ENCODE measurements at places on chromosomes 7 and 10.

- no peak overlapping the region for H3K27ac ChIP-seq
- H3K36me3 ChIP-seq: no peaks in the 10 kb centered on the region
- peak; percentile 76 for DNase-seq
- H3K4me1 ChIP-seq: peaks cover 32% of the 10 kb centered on the region
- H3K4me3 ChIP-seq: peak overlapping the region; percentile 57
These were observed 4.5 kb downstream of the KAZALD1 start for GRCh38 chr10:101066146-101066895.

GRCh38 chr7:70523249-70523988, 608.5 kb upstream of the GALNT17 start:
- H3K4me1 ChIP-seq: peaks cover 5% of the 10 kb centered on the region
- no peak overlapping the region for H3K4me3 ChIP-seq
- H3K36me3 ChIP-seq: no peaks in the 10 kb centered on the region

GRCh38 chr7:128210590-128211570, 30.2 kb upstream of the LEP start:
- peaks cover 31% of the 10 kb centered on the region for H3K27me3 ChIP-seq
- H3K4me3 ChIP-seq: no peak overlapping the region
- H3K4me1 ChIP-seq: peaks cover 17% of the 10 kb centered on the region
- no peak overlapping the region for H3K27ac ChIP-seq
- H3K36me3 ChIP-seq: no peaks in the 10 kb centered on the region

GRCh38 chr7:131540491-131541162, 15.8 kb downstream of the PODXL start:
- DNase-seq: no peak
- no peaks in the 10 kb centered on the region for H3K27me3 ChIP-seq
- peaks cover 19% of the 10 kb centered on the region for H3K4me1 ChIP-seq
- H3K36me3 ChIP-seq: no peaks in the 10 kb centered on the region
- H3K4me3 ChIP-seq: no peak overlapping the region

GRCh38 chr7:30464231-30464671, 14.3 kb downstream of the NOD1 start:
- H3K36me3 ChIP-seq: no peaks in the 10 kb centered on the region
- H3K4me1 ChIP-seq: peaks cover 7% of the 10 kb centered on the region
- no peak overlapping the region for H3K4me3 ChIP-seq

- no peak overlapping the region for H3K27ac ChIP-seq
- DNase-seq: no peak
- no peak overlapping the region for H3K4me3 ChIP-seq
- no peaks in the 10 kb centered on the region for H3K36me3 ChIP-seq
- H3K4me1 ChIP-seq: peaks cover 11% of the 10 kb centered on the region
- no peaks in the 10 kb centered on the region for H3K27me3 ChIP-seq
These were observed 19.9 kb upstream of the GPR141 start for GRCh38 chr7:37663693-37664092.

DNA sequence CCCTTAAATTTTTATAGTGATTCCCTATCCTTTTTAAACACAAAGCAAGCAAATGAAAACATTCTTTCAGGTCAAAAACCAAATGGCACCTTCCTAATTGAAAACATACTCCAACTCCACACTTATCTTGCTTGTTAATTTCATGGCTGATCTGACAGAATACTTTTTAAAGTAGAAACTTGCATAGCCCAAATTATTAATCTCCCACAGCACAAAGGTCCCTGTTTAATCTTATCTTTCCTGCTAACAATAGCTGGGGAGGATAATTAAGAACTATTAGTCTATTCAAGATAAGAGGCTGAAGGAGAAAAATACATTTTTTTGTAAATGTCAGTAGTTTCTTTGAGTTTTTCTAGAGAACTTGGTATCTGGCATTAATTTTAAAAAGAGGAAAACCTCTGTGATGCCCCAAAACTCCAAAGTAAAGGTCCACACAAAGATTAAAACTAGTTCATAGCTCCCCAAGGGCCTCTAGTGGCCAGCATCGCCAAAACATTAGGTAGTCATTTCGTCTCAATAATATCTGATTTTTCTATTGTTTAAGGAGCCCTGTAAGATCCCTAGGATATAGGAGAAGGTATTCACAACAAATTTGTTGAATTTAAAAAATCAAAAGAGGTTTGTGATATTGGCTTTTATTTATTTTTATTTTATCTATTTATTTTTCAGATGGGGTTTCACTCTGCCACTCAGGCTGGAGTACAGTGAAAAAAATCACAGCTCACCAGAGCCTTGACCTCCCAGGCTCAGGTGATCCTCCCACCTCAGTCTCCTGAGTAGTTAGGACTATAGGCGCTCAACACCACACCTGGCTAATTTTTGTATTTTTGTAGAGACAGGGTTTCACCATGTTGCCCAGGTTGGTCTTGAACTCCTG, 14.7 kb downstream of the CDNF start:
- H3K4me1 ChIP-seq: no peaks in the 10 kb centered on the region
- DNase-seq: peak; percentile 61
- H3K4me3 ChIP-seq: no peak overlapping the region
- no peaks in the 10 kb centered on the region for H3K27me3 ChIP-seq
- no peaks in the 10 kb centered on the region for H3K36me3 ChIP-seq

GRCh38 chr7:48045195-48045765, 9.9 kb downstream of the C7orf57 start:
- no peaks in the 10 kb centered on the region for H3K36me3 ChIP-seq
- H3K27me3 ChIP-seq: no peaks in the 10 kb centered on the region
- H3K4me1 ChIP-seq: no peaks in the 10 kb centered on the region

- H3K27ac ChIP-seq: no peak overlapping the region
- H3K4me3 ChIP-seq: no peak overlapping the region
- DNase-seq: no peak
- H3K36me3 ChIP-seq: no peaks in the 10 kb centered on the region
- H3K4me1 ChIP-seq: no peaks in the 10 kb centered on the region
These were observed 19.9 kb downstream of the AKR1C2 start for GRCh38 chr10:4983615-4984216.

GRCh38 chr7:158228986-158229385, 358.6 kb downstream of the PTPRN2 start:
- no peaks in the 10 kb centered on the region for H3K4me1 ChIP-seq
- peaks cover 5% of the 10 kb centered on the region for H3K36me3 ChIP-seq
- peak; percentile 66 for DNase-seq
- H3K4me3 ChIP-seq: no peak overlapping the region
- no peaks in the 10 kb centered on the region for H3K27me3 ChIP-seq
- H3K27ac ChIP-seq: no peak overlapping the region

DNA sequence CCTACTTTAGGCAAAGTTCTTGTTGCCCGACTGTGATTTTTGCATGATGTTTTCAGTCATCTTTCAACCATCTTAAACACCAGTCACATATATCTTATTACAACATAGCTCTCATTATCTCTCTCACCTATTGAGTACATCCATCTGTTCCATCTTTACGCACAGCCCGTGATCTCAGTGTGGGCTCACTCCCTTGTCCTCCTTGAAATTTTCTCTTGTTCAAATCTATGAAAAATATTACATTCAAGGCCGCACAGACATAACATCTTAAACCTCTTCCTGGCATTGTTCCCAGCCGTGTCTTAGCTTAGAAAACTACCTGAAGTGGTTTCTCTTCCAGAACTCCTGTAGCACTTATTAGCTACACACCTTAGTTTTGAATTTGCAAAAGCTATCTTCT, 32.6 kb downstream of the NET1 start:
- DNase-seq: no peak
- H3K4me3 ChIP-seq: no peak overlapping the region
- peaks cover 36% of the 10 kb centered on the region for H3K4me1 ChIP-seq
- H3K36me3 ChIP-seq: no peaks in the 10 kb centered on the region

- no peak for DNase-seq
- H3K27ac ChIP-seq: no peak overlapping the region
- no peak overlapping the region for H3K4me3 ChIP-seq
- H3K36me3 ChIP-seq: no peaks in the 10 kb centered on the region
- H3K4me1 ChIP-seq: no peaks in the 10 kb centered on the region
- no peaks in the 10 kb centered on the region for H3K27me3 ChIP-seq
These were observed 53.4 kb downstream of the TMEM209 start for GRCh38 chr7:130151591-130152492.

GRCh38 chr10:58631715-58632114, 119.0 kb downstream of the BICC1 start:
- DNase-seq: no peak
- peaks cover 6% of the 10 kb centered on the region for H3K4me1 ChIP-seq
- H3K4me3 ChIP-seq: no peak overlapping the region
- no peak overlapping the region for H3K27ac ChIP-seq
- H3K27me3 ChIP-seq: no peaks in the 10 kb centered on the region

DNA sequence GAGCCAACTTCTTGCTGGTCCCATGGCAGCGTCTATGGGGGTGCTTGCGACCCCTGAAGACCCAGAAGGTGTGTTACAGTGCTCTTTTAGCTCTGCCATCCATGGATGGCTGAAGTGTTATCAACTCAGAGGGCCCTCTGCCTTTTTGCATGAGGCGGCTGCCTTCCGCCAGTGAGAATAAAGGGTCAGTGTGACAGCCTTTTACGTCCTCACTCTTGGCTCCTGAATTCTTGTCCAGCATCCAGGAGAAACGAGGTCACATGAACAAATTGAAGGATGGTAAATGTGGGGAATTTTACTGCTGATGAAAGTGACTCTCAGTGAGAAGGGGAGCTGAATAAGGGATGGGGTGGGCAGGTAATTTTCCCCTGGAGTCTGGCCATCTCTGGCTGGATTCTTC, 24.1 kb downstream of the SSMEM1 start:
- H3K4me1 ChIP-seq: peaks cover 20% of the 10 kb centered on the region
- H3K27ac ChIP-seq: no peak overlapping the region
- no peaks in the 10 kb centered on the region for H3K27me3 ChIP-seq
- no peaks in the 10 kb centered on the region for H3K36me3 ChIP-seq
- no peak overlapping the region for H3K4me3 ChIP-seq
- DNase-seq: no peak

DNA sequence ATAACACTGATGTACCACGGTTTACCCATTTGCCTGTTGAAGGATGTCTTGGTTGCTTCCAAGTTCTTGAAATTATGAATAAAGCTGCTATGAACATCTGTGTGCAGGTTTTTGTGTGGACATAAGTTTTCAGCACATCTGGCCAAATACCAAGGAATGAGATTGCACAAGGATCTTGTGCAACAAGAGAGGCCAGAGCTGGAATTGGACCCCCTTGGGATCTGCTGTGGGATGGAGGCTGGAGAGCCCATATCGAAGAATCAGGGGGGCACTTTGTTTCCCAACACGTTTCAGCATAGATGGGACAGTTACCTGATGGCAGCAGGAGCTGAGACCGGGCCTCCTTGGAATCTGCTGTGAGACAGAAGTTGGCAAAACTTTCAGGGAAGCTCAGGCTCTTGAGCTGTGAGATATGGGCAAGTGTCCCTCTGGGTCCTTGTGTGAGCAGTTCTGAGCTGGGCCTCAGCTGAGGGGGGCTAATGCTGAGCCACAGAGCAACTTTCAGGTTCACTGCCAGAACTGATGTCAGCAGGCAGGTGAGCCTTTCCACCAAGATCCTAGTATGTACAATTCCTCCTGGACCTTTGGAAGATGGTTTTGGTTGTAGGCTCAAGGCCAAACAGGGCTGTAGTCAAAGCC, 115.2 kb upstream of the RAB18 start:
- H3K4me1 ChIP-seq: no peaks in the 10 kb centered on the region
- H3K4me3 ChIP-seq: no peak overlapping the region
- H3K36me3 ChIP-seq: no peaks in the 10 kb centered on the region
- DNase-seq: no peak
- H3K27ac ChIP-seq: no peak overlapping the region

GRCh38 chr7:1859266-1860035, 189.4 kb downstream of the ELFN1 start:
- peaks cover 7% of the 10 kb centered on the region for H3K4me1 ChIP-seq
- H3K27me3 ChIP-seq: no peaks in the 10 kb centered on the region
- H3K27ac ChIP-seq: no peak overlapping the region
- no peak for DNase-seq

DNA sequence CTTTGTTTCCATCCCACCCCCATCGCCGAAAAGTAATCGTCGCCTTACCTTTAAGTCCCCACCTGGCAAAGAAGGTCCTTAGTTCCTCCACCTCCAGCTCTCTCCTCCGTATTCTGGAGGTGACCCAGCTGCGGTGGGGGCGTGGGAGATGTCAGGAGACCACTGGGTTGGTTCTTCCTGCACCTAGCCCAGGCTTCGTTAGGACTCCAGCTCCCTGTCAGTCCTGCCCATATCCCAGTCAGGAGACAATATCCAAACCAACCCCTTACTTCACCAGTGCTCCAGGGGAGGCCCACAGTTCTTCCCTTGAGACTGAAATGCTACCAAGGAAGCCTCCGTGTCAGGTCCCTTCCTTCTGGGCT, 693 bp downstream of the ADIRF start:
- no peak overlapping the region for H3K4me3 ChIP-seq
- H3K4me1 ChIP-seq: peaks cover 35% of the 10 kb centered on the region
- no peak overlapping the region for H3K27ac ChIP-seq
- H3K36me3 ChIP-seq: no peaks in the 10 kb centered on the region
- no peak for DNase-seq

DNA sequence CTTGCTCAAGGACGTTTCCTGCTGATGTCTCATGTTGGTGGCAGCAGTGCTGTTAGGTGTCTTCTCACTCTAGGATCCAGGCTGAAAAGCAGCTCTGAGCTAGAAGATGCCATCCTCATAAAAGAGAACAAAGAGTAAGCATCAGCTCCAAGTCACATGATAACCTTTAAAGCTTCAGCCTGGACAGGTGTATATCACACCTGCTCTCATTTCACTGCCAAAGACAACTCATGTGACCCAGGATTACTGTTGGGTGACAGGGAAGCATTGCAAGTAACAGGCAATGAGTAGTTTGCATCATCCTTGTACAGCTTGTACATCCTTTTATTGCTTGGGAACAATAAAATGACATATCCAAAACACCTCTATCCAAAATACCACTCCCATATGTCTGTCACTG, 423.4 kb upstream of the DPP6 start:
- no peak overlapping the region for H3K4me3 ChIP-seq
- H3K4me1 ChIP-seq: no peaks in the 10 kb centered on the region
- H3K27me3 ChIP-seq: no peaks in the 10 kb centered on the region
- H3K27ac ChIP-seq: no peak overlapping the region
- no peak for DNase-seq
- H3K36me3 ChIP-seq: no peaks in the 10 kb centered on the region

DNA sequence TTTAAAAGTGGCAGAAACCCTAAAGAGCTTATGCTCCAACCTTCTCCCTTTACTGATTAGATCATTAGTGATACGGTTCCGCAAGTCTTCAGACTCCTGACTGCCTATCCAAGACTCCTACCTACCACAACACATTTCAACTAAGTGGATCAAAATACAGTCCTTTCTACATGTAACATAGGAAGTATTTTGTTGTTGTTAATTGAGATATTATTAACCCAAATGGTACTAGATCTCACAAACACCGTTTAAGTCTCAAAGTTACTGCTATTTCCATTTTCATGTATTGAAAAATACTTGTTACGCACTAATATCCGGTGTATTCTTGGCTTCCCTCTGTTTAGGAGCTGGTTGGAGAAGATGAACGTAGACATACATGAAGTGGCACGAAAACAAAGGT, 1.1 kb downstream of the FAM237B start:
- no peaks in the 10 kb centered on the region for H3K36me3 ChIP-seq
- H3K4me3 ChIP-seq: no peak overlapping the region
- peaks cover 86% of the 10 kb centered on the region for H3K27me3 ChIP-seq

GRCh38 chr7:137142376-137142775, 201.2 kb downstream of the PTN start:
- H3K36me3 ChIP-seq: no peaks in the 10 kb centered on the region
- H3K4me1 ChIP-seq: no peaks in the 10 kb centered on the region
- H3K27ac ChIP-seq: no peak overlapping the region
- H3K27me3 ChIP-seq: no peaks in the 10 kb centered on the region
- DNase-seq: peak; percentile 11

- no peak overlapping the region for H3K4me3 ChIP-seq
- no peaks in the 10 kb centered on the region for H3K4me1 ChIP-seq
- H3K27me3 ChIP-seq: no peaks in the 10 kb centered on the region
- no peak for DNase-seq
- H3K27ac ChIP-seq: no peak overlapping the region
- H3K36me3 ChIP-seq: no peaks in the 10 kb centered on the region
These were observed 36.2 kb downstream of the PITRM1 start for GRCh38 chr10:3136336-3136735.

Measured in neural progenitor cell (in vitro differentiated cells).